ENCODE measurements at places on chromosomes 7 and 10.

- no peak for DNase-seq
Measured at GRCh38 chr7:155705623-155706360, 61.3 kb downstream of the RBM33 start.

- no peak for DNase-seq
Measured at GRCh38 chr10:102202386-102202785, 23.7 kb upstream of the ELOVL3 start.

DNA sequence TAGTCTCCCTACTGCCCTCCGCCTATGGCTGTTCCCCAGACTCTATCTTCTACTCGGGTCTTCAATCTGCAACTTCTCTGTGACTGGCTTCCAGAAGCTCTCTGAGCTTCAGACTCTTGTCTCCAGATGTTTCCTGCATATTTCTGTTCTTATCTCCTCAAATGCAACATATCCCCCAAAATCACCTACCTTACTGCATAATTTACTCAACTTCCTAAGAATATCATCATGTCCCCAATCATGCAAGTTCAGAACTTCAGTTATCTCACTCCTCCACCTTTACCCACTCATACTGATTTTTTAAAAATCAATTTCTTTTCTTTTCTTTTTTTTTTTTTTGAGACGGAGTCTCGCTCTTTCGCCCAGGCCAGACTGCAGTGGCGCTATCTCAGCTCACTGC is 68.8 kb downstream of the RAPGEF5 start:
- no peak for DNase-seq

GRCh38 chr10:131875501-131875900 is 25.3 kb upstream of the PPP2R2D start:
- DNase-seq: no peak

DNA sequence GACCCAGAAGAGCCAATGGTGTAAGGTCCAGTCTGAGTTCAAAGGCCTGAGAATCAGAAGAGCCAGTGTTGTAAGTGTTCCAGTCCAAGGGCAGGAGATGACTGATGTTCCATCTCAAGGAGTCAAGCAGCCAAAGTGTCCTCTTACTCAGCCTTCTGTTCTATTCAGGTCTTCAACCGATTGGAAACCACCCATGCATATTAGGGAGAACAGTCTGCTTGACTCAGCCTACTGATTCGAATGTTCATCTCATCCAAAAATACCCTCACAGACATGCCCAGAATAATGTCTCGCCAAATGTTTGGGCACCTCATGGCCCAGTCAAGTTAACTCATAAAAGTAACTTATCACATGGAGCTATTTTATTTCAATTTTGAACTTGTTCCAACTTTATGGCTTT is 2.9 kb upstream of the WDFY4 start:
- no peak for DNase-seq

DNA sequence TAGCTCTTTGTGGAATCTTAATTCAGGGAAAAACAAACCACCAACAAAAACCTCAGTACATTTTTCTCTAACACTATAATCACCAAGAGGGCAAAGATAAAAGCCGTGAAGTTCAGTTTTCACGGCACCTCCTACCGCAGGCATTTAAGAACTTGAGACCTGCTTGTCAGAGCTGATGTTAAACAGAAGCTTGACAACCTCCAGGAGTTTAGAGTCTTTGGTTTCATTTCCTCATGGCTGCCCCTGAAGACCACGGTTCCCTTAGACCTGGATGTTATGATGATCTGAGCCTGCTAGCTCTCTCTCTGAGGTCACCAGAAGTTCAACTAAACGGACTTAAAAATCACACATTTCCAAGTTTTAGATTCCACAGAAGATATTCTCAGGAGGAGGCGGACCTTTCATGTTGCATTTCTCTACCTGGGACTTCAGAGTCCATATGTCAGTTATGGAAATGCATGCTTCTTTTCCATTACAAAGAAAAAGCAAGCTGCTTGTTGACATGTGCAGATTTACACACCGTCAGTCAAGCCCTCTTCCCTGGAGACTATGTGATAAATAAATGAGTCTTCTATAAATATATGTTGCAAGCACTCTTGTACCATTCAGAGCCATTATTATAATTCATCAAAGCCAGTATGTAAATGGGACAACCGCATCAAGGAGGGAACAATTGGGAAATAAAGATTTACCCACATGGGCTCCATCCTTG is 258.0 kb downstream of the GFRA1 start:
- DNase-seq: no peak

DNA sequence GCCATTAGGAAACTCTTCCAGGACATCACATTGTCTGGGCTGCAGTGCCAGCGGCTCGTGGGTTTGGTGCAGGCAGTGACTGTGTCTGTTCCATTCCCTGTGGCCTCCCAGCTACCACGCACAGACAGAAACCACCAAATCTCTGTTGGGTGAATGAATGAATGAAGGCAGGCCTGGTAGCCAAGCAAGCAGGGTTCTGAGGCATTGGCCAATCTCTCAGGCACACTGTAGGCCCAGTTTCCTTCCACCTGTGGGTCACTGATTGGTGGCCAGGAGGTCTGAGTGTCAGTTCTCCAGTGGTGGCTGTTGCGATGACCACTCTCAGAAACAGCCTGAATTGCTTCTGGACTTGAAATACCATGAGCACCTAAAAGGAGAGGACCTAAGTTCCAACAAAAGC is 59.4 kb upstream of the CTBP2 start:
- no peak for DNase-seq

DNA sequence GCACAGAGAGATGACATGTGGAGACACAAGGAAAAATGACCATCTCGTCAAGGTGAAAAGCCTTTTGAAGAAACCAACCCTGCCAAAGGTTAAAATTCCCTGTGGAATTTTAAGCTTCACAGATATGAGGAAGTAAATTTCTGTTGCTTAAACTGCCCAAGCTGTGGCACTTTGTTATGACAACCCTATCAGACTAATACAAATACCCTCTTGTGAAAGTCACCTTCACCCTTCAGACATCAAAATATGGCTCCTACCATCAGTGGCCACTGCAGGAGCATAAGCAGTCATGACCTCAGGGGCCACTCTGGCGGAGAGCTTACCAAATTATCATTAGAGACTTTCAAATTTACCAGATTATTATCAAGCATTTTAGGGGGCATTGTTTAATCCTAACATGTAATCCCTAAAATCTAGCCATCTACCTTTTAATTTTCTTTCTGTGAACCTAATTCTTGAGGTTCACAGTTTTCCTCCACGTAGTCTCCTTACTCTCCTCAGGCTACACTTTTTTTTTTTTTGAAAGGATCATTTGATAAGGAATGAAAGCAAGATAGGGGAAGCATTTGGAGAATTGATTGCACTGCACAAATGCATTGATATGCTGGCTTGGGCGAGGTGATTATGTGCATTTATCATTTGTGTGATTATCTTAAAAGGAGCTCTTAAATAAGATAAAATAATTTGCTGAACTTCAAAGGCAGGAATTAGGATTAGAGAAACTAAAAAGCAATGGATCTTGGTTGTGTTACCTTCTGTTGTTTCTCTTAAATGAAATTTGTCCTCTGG is 90.3 kb downstream of the TMEM168 start:
- DNase-seq: no peak

DNA sequence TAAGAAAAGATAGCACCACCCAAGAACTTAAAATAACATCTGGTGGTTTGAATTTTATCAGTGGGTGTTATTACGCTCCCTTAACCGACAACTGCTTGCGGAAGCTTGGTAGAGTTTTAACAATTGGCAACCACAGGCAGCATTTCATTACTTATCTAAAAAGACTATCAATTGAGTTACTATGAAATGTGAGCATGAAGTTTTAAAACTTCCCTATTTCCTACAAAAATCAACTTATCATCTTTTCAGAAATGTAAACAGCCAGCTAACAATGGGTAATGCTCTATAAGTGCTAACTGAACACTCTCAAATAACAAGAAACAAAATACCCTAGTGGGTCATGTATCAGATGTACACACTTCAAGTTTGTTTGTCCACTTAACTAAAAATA is 68.8 kb downstream of the OSBPL3 start:
- no peak for DNase-seq

DNA sequence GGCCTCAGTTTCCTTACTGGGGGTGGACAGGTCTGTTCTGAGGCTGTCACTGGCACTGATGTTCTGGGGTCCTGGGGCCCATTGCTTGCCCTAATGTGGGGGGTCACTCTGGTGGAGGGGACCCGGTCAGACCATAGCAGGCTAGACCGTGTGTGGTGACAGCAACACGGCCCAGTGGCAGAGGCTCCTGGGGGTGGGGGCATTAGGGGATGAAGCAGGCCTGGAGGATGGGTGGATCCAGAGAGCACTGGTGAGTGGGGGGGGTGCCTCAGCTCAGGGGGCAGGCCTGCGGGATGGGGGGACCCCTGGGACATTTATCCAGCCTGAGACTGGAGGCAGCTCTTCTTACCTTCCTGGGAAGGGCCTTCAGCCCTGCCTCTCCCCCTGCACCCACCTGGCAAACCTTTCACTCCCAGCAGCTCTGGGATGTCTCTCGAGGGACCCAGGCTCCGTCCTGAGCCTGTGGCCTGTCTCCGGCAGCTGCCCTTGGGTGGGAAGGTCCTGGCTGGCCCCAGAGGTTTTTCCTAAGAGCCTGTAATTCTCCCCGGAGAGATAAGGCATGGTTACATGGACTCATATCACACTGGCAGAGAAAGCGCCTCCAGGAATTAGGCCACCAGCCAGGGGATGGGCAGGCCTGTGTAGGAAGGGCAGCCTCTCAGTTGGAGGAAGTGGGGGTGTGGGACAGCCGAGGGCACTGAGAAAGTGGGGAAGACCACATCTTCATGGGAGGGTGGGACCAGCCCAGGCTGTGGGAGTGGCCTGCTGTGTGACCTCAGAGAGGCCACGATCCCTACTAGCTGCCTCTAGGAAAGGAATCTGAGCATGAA is 147.7 kb downstream of the UBE2H start:
- DNase-seq: no peak

- DNase-seq: no peak
Measured at GRCh38 chr7:140230861-140231770, 54.3 kb upstream of the KDM7A start.

GRCh38 chr7:129072479-129073011 is 17.6 kb upstream of the TNPO3 start:
- DNase-seq: no peak

DNA sequence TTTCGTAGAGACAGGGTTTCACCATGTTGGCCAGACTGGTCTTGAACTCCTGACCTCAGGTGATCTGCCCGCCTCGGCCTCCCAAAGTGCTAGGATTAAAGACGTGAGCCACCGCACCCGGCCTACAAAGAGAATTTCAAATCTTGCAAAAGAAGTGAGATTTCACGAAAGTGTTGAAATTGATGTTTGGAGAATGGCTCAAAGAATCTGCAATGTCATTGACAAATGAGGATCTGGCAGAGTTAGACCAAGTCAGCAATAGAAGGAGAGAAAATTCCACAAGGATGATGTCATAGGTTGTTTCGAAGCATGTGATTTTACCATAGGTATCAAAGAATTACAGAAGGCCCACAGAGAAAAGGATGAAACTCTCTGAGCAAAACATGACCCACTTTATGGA is 71.7 kb downstream of the LYZL2 start:
- no peak for DNase-seq

GRCh38 chr7:36547416-36547815 is 157.8 kb downstream of the ANLN start:
- no peak for DNase-seq

DNA sequence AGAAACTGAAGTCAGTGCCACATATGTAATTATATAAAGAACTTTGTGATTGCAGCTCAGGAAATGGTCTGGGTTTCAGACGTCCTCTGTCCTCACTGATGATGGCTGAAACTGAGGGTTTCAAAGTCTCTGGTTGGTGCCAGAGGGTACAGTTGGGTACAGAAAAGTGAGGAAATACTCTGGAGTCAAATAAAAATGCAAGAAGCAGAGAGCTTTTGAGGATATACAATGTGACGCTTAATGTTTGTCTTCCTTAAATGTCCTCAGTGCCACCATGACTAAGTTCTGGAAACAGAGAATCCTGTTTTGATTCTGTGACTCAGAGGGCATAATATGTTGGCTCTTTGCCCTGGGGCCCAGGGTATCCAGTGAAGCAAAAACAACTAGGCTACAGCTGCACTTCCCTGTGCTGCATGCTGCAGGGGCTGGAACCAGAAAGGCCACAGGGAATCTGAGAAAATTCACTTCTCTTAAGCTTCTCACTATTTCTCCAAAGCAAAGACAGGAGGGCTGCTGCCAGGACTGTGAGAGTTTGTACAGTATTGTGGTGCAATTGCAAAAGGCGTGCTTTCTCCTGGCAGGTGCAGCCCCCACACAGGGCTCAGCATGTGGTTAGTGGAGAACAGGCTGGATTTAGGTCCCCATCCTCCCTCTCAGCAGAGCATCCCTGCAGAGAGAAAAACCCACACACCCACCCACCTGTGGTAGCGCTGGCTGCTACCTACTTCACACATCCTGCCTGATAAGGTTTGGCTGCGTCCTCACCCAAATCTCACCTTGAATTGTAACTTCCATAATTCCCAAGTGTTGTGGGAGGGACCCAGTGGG is 169.5 kb upstream of the SVIL start:
- DNase-seq: no peak

DNA sequence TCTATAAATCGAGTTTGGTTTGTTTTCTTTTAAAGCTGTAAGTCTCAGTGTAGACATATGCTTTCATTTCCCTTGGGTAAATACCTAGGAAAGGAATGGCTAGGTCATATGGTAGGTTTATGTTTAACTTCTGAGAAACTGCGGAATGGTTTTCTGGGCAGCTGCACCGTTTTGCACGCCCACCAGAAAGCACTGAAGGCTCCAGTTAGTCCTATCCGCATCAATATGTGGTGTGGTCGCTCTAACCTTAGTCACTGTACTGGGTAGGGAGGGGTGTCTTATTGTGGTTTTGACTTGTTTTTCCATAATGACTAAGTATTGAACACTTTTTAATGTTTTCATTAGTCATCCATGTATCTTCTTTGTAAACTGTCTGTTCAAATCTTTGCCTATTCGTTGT is 279.5 kb upstream of the AKR1E2 start:
- DNase-seq: no peak

DNA sequence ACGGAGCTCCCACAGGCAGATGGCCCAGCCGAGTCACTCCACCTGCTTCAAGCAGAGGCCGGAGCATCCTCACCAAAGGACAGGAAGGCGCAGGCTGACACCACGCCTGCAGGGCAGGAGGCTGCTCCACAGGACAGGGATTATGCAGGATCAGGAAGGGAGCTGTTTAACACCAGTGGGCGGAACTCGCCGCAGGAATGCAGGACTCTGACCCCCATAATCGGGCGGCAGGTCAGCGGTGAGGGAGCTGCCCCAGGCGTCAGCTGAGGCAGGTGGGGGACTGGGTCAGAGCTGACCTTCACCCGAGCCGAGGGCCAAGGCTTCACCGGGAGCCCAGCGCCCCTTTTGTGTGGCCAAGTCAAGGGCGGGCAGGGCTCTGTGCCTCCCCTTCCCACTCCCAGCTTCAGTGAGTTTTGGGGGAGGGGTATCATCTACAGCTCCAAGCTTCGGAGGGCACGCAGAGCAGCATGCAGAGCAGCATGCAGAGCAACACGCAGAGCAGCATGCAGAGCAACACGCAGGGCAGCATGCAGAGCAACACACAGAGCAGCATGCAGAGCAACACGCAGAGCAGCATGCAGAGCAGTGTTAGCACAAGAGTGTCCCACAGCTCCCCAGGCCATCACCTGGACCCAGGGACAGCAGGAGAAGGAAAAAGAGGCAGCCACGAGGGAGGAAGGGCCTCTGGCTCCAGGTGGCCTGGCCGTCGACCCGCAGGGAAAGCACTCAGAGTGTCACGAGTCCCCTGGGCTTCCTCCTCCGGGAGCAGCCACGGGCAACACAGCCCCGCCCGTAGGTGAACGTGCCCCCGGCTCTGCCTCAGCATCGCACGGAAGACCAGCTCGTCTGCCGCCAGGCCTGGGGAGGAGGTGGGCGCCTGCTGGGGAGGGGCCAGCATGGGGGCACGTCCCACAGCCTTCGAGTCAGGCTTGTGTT is 151.7 kb upstream of the PPP2R2D start:
- no peak for DNase-seq

GRCh38 chr10:119131512-119132240 is 27.8 kb downstream of the DENND10 start:
- DNase-seq: no peak
